Midbrain (tissue), 1 donor: ENCODE measurements at places on chromosomes 1 and 21.

DNA sequence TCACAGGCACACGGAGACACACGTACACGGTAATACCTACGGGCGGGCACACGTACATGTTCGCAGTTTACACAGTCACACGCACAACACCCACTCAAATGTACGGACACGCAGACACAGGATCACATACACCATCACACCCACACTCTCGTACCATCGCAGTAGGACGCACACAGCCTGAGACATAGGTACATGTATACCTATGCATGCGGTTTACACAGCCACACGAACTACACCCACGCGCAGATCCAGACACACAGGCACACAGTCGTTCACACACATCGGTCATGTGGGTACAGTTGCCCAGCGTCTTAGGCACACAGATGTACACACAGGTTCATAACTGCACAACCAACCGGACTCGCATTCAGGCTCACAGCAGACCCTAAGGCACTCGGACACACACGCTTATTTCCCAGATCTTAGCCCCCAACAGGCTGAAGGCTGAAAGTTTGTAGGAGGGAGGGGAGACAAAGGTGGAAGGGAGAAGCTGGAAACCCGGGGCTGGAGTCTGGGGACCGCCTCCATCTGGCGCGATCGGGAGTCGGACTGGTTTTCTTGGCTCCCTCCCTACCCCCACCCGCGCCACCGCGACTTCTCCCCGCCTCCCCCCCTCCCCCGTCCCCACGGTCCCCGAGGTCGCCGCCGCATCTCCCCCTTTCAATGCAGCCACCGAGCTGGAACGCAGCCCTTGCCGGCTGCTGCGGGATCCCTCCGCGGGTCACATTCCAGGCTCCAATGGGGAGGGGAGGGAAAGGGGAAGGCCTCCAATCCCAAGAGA, 51.9 kb upstream of the SYNC start:
- DNase-seq: no peak

- no peak for DNase-seq
These were observed 10.2 kb downstream of the IL24 start for GRCh38 chr1:206907304-206907991.

DNA sequence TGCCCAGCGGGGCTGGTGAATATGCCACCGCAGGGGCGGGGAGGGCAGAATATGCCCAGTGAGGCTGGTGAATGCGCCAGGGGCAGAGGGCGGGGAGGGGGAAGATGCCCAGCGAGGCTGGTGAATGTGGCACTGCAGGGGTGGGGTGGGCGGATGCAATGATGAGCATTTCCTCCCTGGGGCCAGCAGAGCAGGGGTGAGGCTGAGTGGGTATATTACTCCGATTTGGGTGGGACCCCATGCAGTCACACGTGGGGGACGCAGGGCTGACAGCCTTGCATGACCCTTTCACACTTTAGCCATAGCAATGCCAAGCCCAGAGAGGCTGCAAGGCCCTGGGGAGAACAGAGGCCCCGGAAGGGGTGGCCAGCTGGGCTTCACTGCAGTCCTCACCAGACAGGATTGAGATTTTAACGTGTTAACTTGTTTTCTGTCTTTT, 9.3 kb upstream of the SLX9 start:
- DNase-seq: no peak

- no peak for DNase-seq
These were observed 2.4 kb upstream of the E2F2 start for GRCh38 chr1:23533246-23534023.

GRCh38 chr1:56168176-56168575, 411.2 kb downstream of the PLPP3 start:
- DNase-seq: no peak

DNA sequence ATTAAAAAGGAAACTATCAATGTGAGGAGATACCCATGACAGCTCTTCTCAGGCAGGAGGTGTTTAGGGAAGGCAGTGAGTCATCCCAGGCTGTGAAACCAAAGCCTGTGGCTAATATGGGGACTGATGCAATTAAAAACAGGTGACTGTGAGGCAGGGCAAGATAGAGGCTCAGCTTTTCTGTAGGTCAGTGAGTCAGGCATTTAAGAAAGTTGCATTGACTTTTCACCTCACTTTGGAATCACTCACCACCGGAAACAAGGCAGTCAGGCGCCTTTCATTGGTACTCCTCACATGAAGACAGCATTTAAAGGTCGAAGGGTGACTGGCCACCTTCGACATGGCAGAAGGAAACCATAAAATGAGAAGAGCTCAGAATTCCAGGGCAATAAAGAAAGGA, 54.5 kb downstream of the PAPPA2 start:
- no peak for DNase-seq

GRCh38 chr1:114336360-114336759, 174.6 kb downstream of the TRIM33 start:
- DNase-seq: no peak

- no peak for DNase-seq
These were observed 47.3 kb upstream of the GPR37L1 start for GRCh38 chr1:202075389-202075788.

- DNase-seq: no peak
These were observed 2.5 kb downstream of the EPHA2 start for GRCh38 chr1:16153096-16153998.

DNA sequence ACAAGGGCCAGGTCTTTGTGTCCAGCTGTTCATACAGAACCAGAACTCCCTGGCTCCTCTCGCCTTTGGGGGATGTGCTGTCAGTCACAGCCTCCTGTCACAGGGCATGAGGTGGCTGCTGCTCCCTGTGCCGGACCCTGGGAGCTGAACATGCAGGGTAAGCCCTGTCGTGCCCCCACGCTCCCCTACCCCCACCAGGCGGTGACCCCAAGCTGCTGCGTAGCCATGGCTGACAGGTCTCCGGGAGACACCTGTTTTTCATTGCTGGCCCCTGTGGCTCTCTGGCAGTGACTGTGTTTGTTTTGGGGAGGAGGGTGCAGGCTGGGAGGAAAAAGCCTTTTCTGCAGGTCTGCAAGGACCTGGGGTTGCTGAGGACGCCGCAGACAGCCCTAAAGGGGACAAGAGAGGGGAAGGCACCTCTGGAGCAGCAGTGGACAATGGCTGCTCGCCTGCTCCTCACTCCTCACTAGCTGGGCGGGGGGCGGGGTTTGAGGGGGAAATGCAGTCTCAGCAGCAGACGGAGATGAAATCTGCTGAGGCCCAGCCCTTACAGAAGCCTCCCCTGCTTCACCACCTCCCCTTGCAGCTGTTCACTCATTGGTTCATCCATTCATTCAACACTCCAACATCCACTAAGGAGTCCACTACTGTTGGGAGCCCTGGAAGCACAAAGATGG, 81.4 kb downstream of the TRABD2B start:
- DNase-seq: no peak

DNA sequence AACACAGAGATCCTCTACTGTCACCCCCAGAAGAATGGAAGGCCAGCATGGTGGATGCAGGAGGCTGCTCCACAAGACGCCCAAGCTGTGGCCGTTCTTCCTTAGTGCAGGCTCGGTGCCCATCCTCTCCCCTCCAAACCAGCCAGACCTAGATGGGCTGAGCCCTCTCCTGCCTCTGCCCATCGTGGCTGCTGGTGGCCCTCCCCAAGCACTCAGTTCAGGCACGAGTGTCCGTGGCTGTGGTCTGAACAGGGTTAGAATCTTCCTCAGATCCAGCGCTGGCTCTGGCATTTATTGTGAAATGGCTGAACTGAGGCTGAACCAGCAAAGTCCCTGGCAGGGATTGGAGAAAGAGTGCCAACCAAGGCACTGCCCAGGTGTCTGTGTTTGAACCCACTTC, 59.5 kb downstream of the TRIM11 start:
- DNase-seq: no peak

DNA sequence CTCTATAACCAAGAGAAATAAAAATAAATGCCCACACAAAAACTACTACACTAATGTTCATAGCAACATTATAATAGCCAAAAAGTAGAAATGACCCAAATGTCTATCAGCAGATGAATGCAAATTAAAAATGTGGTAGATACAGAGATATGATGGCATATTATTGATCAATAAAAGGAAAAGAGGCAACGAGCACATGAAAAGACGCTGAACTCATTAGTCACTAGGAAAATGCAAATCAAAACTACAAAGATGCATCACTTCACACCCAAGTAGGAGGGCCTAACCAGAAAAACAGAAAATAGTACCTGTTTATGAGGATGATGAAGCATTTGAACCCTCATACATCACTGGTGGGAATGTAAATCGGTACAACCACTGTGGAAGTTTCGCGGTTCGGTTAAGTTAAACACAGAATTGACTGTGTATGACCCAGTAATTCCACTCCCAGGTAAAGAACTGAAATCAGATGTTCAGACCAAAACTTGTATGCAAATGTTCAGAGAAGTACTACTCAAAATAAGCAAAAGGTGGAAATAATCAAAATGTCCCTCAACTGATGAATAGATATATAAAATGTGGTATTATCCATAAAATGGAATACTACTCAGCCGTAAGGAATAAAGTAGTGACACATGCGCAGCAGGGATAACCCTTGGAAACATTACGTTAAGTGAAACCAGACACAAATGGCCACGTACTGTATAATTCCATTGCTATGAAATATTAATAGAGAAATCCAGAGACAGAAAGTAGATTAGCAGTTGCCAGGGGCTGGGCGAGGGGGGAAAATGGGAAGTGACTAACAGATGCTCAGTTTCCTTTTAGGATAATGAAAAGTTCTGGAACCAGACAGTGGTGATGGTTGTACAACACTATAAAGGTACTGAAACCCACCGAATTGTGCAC, 3.1 kb downstream of the USP48 start:
- DNase-seq: no peak

GRCh38 chr1:169390303-169390702, 22.3 kb downstream of the BLZF1 start:
- DNase-seq: no peak

DNA sequence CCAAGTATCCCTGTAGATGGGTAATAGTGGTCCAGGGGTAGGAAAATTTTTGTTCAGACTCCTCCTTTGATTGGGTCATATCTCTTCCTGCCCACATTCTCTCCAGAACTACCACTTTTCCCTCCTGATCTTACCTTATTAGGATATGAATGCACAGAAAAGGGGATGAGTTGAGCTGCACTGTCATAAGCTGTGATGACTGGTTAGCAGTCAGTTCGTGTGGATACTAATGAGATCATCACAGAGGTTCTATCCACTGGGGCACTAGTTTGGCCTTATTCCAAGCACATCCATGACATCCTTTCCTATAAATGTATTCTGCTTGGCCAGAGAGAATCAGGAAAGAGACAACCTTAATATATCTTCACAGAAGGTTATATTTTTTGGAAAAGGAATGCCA, 22.1 kb upstream of the TBX15 start:
- DNase-seq: no peak

DNA sequence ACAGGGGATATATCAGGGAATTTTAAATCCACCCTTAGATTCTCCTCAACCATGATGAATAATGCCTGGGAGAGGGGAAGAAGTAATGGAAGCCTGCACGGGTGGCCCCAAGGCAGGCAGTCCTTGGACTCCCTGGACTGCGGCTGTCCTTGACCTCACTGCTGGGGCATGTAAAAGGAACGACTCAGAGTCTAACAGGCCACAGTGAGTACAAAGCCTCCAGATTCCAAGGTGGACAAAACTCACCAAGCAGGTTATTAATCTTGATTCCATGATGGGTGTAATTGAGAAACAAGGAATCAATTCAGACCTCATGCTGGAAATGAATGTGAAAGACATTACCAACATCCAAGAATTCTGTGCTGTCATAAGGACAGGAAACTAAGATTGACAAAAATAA, 13.0 kb upstream of the ARHGAP29 start:
- no peak for DNase-seq

- DNase-seq: no peak
These were observed 68.4 kb upstream of the CHRM3 start for GRCh38 chr1:239317948-239318347.

- no peak for DNase-seq
These were observed 46.4 kb downstream of the CACHD1 start for GRCh38 chr1:64516301-64516700.

DNA sequence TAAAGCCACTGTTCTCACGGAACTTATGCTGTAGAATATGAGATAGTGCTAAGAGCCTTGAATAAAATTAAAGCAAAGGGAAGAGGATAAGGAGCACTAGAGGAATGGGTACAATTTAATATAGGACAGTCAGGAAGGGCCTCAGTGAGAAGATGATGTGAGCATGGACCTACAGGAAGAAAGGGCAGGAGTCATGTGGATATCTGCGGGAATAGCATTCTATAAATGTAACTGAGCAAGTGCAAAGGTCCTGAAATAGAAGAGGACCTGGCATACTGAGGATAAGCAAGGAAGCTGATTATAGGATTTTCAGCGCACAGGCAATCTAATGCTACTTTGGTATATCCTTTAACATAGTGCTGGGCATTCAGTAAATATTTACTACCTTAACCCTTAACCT, 12.6 kb upstream of the BCAS2 start:
- DNase-seq: no peak

- DNase-seq: no peak
These were observed 7.7 kb upstream of the LCE3A start for GRCh38 chr1:152630596-152630995.

DNA sequence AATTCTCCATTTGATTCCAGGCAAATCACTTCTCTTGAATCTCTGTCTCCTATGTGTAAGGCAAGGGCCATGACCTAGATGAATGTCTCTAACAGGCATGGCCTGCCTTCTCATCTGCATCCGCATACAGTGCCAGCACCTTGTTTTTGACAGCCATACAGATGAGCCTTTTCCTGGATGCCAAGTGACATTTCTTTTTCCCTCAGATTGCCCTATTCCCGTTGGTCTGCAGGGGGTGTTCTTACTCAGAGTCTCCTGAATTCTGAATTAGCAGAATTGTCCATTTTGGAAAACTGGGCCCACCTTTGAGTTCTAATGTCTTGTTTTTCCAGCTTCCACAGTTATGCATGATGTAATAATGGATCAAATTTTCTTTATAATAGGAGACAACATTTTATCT, 88.0 kb upstream of the ADAR start:
- DNase-seq: no peak

- DNase-seq: no peak
These were observed 41.8 kb downstream of the FOXD2 start for GRCh38 chr1:47479664-47480063.
